ENCODE measurements at places on chromosomes 3 and 15.

- DNase-seq, result no peak
Observed at GRCh38 chr3:53242155-53242554, 13.7 kb downstream of the TKT start.

DNA sequence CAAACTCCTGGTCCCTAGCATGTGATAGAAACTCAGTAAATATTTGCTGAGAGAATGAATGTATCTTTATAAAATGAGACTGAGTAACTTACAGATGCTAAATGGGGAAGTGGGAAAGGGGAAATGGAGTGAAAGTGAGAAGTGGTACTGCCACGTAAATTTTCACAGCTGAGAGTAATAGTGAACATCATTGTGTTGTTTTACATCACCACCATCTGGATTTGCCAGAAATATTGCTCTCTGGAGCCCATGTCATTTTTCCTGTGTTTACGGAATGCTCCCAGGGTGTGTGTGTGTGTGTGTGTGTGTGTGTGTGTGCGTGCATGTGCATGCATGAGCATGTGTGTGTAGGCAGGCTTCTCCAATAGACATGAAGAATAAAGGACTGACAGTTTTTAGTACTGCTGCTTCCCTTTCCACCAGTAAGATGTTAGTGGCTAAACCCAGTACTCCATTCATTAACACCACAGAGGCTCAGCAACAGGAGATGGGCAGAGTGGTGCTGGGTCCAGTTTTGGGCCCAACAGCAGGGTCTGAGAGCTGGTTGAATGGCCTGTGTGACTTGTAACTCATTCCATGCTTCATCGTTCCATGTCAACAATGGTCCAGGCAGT is 57.3 kb downstream of the DIPK2A start:
- no peak for DNase-seq

- no peak for DNase-seq
Observed at GRCh38 chr15:90711842-90712241, 5.3 kb upstream of the BLM start.

GRCh38 chr3:192819001-192819569 is 91.7 kb upstream of the FGF12 start:
- no peak for DNase-seq

DNA sequence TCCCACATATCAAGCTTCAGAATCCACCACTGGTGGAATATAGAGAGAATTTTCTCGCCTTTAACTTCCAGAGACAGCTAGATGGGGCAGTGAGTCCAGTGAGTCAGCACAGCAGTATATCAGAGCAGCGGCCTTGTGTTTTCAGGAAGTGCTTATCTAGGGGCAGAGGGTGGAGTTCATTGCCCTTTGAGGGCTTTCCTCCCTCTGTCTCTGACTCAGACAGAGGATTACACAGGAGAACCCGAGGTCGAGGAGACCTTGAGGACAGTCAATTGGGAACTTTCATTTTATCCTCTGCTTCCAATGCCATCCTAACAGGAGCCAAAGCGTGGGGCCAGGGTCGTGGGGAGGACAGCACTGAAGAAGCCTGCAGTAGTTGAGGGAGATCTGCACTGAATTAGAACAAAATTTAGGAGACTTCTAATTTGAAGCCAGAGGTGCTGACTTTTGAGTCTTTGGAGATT is 109.6 kb upstream of the UMPS start:
- no peak for DNase-seq

- no peak for DNase-seq
Observed at GRCh38 chr15:96338766-96339618, 8.5 kb downstream of the NR2F2 start.
